ENCODE measurements at places on chromosomes 5 and 9.

GRCh38 chr9:113538131-113538530 lies 74.6 kb downstream of the RGS3 start:
- no peak for DNase-seq

- DNase-seq, result peak; percentile 28
These were observed at the start of gene SPACA9 for GRCh38 chr9:132878695-132879456. TSS of gene SPACA9 (plus strand) at chr9:132878898. CDS start at chr9:132883948, 5,050 bp downstream.

- DNase-seq, result peak; percentile 97
These were observed 123.6 kb upstream of the CCDC112 start for GRCh38 chr5:115419846-115420585.

- DNase-seq, result no peak
These were observed 65.4 kb downstream of the ADCY2 start for GRCh38 chr5:7461371-7461770.

- DNase-seq, result peak; percentile 87
These were observed 580.8 kb downstream of the CCDC171 start for GRCh38 chr9:16133556-16134227.

- DNase-seq, result no peak
These were observed 181.7 kb downstream of the MTRR start for GRCh38 chr5:8050616-8051175.

DNA sequence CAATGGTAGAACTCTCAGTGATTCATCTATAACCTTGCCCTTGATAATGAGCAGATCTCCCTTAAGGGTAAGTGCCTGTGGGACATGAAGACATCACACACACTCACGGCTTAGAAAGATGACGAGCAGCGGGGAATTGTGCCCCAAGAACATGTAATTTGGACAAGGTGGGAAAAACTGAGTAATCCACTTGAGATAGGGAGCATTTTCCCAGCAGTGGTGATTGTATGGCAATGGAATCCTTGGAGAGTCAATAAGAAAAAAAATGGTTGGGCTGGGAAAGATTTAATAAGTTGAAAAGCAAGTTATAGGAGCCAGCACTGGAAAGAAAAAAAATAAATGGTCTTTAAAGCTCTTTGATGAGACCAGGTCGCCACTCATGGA lies 193.1 kb downstream of the GLIS3 start:
- peak; percentile 38 for DNase-seq

- DNase-seq, result no peak
These were observed 72.5 kb downstream of the PLAC8L1 start for GRCh38 chr5:146032911-146033310.

DNA sequence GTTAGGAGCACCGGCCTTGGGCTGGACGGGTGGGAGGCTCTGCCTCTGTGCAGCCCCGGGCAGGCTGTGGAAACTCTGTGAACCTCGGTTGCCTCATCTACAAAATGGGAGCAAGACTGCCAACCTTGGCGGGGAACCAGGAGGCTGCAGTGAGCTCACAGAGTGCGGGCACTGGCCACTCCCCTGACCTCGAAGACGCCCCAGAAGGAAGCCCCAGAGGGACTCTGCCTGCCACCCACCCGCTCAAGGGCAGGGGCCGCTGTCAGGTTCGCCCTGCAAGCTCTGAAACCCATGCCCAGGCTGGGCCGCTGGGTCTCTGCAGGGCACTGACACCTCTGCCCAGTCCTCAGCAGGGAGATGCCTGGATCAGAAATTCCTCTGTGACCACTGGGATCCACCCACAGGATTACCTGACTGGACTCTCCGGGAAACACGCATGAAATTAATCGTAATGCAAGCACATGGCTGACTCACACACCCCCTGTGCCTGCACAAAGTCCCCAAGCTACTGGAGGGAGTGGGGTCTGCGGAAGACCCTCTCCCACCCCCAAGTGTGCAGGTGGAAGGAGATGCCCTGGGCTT lies 7.4 kb downstream of the CCDC187 start:
- DNase-seq, result no peak

GRCh38 chr5:56310711-56311204 lies 77.6 kb upstream of the ANKRD55 start:
- DNase-seq, result no peak

- DNase-seq, result no peak
These were observed 9.9 kb upstream of the IQGAP2 start for GRCh38 chr5:76393035-76393680.

DNA sequence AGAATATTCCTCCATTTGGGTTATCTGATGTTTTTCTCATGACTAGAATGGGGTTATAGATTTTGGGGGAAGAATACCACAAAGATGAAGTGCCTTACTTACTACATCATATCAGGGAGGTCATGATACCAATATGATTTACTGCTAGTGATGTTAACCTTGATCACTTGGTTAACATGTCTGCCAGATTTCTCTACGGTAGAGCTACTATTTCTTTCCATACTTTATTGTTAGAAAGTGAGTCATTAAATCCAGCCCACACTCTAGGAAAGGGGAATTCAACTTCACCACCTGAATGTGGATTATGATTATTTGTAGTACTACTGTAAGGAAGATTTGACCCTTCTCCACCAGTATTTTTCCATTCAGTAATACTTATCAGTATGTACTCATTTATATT lies 64.7 kb downstream of the UBE2R2 start:
- DNase-seq, result peak; percentile 36

GRCh38 chr9:119859128-119859527 lies 489.9 kb upstream of the BRINP1 start:
- DNase-seq, result no peak

DNA sequence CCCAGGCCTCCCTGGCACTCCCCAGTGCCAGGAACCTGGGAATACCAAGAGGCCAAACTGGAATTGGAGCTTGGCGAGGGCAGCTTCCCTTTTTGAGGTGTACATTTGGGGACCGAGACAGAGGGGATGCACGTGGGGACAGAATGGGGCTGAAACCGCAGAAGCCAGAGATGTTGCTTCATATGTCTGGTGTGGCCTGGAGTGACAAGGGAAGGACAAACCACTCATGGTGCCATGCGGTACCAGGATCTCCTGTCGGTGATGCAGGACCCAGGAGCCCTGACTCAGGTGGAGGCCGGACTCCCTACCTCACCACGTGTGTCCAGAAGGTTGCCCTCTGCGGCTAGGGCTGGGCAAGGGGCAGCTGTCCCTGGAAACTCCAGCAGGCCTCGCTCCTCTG lies 4.0 kb upstream of the CSF2 start:
- DNase-seq, result no peak

- DNase-seq, result no peak
These were observed 30.3 kb upstream of the SARDH start for GRCh38 chr9:133768371-133768858.

DNA sequence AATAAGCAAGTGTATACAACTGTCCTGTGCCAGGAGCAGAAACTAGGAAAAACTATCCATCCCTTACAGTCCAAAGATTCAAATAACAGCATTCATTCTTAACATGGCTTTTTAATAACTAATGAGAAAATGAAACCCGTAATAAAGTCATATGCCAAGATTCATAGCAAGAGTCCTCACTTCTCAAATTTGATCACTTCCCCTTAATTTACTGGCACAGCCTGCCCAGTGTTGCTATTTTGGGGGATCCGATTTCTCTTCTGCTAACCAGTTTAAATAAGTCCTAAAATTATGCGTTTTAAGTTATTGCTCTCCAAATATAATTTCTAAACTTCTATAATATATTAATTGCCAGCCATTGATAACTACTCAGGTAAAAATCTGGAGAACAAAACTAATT lies 177.0 kb upstream of the PTGER4 start:
- no peak for DNase-seq

DNA sequence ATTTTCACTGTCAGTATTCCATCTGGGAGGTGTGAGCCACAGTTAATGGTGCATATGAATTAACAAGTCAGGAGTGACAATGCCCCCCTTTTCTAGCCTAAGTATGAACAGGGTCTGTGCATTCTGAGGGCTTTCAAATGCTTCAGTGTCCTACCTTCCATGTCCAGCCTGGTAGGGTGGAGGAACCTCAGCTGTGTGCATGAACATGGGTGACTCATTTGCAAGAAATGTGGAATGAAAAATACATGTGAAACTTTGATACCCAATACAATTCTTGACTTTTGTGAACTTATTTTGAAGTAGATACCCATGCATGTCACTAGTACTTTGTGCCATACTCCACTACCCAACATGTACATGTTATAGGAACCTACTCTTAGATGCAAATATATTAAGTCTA lies 375.8 kb downstream of the SEMA5A start:
- DNase-seq, result peak; percentile 48

GRCh38 chr5:156339139-156339841 lies 12.3 kb downstream of the SGCD start:
- no peak for DNase-seq

GRCh38 chr9:114806526-114806900 lies 674 bp upstream of the TNFSF15 start:
- peak; percentile 79 for DNase-seq

GRCh38 chr5:174514325-174514724 lies 210.1 kb upstream of the MSX2 start:
- DNase-seq, result no peak

- no peak for DNase-seq
These were observed 6.6 kb upstream of the HEMGN start for GRCh38 chr9:97944612-97945011.

- no peak for DNase-seq
These were observed 260.2 kb downstream of the ARHGAP26 start for GRCh38 chr5:143030349-143030748.

- DNase-seq, result no peak
These were observed 8.9 kb downstream of the NR2F1-AS1 start for GRCh38 chr5:93572101-93572607.

GRCh38 chr9:137011907-137012675 lies 15.7 kb upstream of the CLIC3 start:
- DNase-seq, result no peak

GRCh38 chr5:172010278-172010677 lies 3.8 kb upstream of the FBXW11 start:
- no peak for DNase-seq

GRCh38 chr5:10365782-10366181 lies 12.3 kb downstream of the MARCHF6 start:
- no peak for DNase-seq

DNA sequence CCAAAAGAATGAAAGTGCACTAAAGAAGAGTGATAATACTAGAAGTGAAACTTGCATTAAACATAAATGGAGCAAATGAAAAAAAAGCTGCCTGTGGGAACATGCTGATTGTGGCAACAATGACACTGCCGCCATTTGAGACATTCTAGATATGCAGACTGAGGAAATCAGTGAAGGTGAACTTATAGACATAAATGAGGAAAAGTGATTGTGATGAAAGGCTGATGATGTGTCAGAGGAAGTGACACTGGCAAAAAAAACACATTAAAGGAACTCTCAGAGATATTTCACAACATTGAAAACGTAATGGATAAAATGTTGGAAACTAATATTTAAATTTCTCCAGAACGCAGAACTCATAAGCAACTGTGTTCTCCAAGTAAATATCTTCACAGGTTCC lies 1.2 kb downstream of the ERCC8 start:
- no peak for DNase-seq

GRCh38 chr9:33146298-33146697 lies 20.8 kb downstream of the B4GALT1 start:
- DNase-seq, result no peak

GRCh38 chr9:137021979-137022661 lies 5.9 kb downstream of the ABCA2 start:
- DNase-seq, result peak; percentile 58

GRCh38 chr5:178476972-178477754 lies 113.0 kb downstream of the COL23A1 start:
- DNase-seq, result no peak

DNA sequence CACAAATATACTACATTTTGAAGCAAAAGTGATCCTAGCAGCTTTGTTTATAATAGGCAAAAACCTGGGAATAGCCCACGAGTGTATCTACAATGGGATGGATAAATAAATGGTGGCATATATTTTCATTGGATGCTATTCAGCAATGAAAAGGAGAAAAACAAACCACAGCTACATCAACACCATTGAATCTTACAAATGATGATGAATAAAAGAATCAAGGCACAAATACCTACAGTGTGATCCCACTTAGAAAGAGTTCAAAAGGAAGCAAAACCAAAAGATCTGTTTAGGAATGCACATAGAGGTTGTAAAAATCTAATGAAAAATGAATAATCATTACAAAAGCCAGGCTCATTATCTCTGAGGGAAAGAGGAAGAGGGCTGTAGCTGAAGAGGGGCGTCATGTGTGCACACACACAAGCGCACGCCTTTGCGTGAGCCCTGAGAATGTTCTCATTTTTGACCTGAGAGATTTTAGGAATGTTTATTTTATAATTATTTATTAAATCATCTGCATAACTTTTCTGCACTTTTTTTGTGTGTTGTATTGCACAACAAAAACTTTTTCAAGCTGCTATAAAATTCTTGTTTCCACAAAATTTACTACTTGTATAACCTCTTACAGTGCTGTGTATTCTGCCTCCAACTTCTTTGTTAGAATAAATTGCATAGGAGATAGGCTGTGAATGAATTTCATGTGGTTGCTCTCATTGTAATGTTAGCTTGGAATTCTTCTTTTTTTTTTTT lies 5.9 kb upstream of the RHOBTB3 start:
- no peak for DNase-seq

- DNase-seq, result no peak
These were observed 1101.8 kb downstream of the TAF11L14 start for GRCh38 chr5:18736051-18736398.

DNA sequence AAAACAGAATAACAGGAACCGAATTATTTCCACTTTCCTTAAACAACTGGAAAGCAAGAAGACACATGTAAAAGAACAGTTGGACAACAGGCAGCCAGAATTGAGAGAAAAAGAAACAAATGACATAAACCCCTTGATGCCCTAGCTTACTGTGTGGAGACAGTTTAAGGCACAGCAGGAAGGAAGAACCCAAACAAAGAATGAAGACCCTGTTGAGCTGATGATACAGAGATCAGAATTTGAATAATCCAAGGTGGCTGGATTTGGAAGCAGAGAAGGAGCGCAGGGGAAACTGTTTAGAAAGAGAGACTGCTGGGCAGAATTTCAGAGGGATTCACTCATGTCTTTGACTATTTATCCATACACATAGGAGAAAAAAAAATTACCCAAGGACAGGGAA lies 316.3 kb upstream of the POU5F2 start:
- no peak for DNase-seq

GRCh38 chr5:54135042-54135441 lies 175.3 kb downstream of the ARL15 start:
- DNase-seq, result peak; percentile 27

GRCh38 chr9:37508834-37509206 lies 23.1 kb downstream of the POLR1E start:
- DNase-seq, result no peak

GRCh38 chr5:60586307-60586901 lies 113.6 kb downstream of the DEPDC1B start:
- peak; percentile 32 for DNase-seq

DNA sequence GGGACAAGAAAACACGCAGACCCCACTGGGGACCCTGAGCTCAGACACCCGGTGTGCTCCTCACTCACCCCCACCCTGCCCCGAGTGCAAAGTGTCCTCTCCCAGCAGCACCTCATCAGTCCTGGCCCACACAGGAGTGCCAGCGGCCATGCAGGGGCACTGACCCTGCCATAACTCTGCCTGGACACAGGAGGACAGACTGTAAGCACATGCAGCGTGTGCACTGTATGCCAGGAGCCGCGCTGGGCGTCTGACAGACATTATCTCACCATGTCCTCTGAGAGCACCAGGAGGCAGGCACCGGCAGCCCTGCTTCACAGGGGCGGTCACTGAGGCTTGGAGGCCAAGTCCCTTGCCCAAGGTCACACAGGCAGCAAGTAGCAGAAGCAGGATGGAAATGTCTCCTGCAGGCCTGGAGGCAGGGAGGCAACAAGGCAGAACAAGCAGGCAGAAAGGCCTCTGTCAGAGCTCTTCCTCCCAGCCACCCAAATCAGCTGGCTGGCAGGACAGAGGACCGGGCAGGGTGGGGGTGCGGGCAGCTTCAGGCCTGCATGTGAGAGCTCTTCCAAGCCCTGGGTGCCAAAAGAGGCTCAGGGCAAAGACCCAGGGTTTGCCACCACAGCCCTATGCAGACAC lies 8.4 kb downstream of the EEIG1 start:
- DNase-seq, result no peak

Measured in renal cortical epithelial cell (primary cell).